ENCODE measurements at places on chromosomes 3 and 15.

DNA sequence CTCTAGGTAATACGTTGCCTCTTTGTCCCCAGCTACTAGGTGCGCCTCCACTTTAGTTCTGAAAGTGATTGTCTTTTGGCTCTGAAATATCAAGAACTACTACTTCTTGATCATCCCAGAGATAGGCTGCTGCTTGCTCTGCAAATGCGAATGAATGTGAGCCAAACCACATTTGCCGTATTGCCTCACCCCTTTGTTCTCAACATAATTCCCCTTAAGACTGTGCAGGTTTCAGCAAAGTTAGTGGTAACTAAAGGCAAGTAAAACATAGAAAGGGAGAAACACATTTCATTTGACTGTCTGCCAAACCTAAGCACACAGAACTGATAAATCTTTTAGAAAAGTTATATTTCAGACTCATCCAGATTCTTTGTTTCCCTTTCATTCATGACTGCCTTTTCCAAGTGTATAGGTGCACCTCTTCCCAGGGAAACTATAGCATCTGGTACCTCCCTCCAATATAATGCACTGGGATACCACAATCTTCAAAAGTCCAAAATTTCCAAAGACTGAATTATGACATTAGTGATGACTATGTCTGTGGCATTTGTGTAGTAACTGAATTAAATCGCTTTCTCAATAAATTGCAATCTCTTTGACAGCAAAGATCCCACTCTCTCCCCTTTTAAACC is 720.6 kb upstream of the CBLB start:
- no peak for DNase-seq

- DNase-seq, result no peak
Measured at GRCh38 chr3:156837115-156837514, 11.0 kb downstream of the LEKR1 start.

GRCh38 chr3:184712248-184713039 is 580 bp upstream of the MAGEF1 start:
- DNase-seq, result no peak

GRCh38 chr15:35170207-35170606 is 85.1 kb upstream of the NANOGP8 start:
- DNase-seq, result no peak

GRCh38 chr3:108222853-108223565 is 785 bp upstream of the IFT57 start:
- DNase-seq, result peak; percentile 44
